ENCODE measurements at places on chromosomes 5 and 9. TPM values are rescaled to one million over a fixed set of nuclear protein-coding genes. Genes with fewer than 3 reads are reported as not detected.

DNA sequence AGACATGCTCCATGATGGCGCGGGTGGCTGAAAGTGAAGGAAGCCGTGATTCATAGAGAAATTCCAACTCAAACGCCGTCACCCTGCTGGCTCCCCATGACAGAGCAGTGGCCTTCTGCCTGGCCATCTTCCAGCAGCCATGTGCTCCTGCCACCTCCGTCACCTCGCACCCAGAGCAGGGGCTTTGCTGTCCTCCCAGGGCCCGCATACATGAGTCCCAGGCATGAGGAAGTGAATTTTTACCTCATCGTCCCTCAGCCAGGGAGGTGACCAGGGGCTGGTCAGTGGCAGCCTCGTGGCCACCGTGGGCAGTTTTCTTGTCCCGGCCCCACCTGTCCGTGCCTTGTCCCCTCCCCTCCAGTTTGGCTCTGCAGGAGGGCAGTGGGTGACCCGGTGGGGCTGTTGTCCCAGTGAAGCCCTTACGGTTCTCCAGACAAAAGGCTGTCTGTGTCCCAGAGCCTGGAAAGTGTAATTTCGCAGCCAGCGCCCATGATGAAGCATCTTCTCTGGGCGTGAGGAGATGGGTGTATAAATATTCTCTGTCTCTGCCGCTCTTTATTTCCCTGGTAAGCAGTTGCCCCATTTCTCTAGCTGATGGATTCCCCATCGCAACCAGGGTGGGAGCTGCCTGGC, 124.0 kb upstream of the LMX1B start:
- no peak for DNase-seq

GRCh38 chr9:94300470-94301301, 27.8 kb downstream of the NUTM2F start:
- DNase-seq = no peak

GRCh38 chr5:141560725-141561483, 57.9 kb downstream of the DIAPH1 start:
- peak; percentile 94 for DNase-seq

DNA sequence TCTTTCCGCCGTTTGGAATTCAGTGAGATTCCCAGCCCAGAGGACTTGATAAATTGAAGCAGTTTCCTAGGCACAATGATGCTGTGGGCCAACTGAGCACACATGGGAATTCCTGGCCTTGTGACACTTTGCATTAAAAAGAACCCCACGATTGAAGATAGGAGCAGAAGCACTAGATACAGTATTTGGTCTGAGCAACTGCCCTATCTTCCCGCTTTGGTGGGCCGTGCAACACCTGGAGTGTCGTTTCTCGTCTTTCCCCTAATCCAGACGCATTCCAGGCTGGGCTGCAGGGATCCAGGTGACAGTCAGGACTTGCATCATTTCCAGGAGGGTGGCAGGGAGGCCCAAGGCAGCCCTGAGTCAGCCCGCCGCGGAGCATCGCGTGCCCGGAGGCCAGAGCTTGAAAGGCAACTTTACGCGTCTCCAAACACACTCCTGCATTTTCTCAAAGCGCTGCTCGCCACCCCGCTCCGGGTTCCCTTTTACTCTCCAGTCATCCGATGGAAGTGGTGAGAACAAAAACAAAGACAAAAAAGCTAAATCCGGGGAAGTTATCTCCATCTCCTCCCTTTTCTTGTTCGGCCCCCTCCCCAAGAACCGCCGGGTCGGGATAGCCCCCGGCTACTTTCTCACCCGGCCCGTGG, 753 bp upstream of the STC2 start:
- DNase-seq = peak; percentile 51

DNA sequence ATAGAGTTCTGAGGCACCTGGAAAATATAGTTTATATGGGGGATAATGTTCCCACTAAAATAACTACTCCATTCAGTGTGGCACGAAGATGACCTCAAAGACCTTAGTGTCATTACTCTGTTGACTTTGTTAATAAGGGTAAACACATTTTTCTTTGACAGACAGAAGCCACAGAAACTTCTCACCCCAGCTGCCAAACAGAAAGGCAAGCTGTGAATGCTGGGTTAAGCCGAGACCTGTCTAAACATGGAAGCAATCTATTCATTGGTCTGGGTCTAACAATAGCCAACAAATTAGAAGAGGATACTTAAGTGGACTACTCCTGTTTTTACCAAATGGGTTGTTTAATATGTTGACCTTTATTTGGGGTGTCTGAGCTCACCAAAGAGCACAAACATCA, 171.4 kb downstream of the TLE1 start:
- no peak for DNase-seq

GRCh38 chr5:144179226-144179625, 8.6 kb downstream of the KCTD16 start:
- no peak for DNase-seq

Gene LCN9
- not detected for polyA plus RNA-seq

Gene CARTPT
- 20.2 TPM for polyA plus RNA-seq

Gene SLC25A2
- 0.15 TPM for polyA plus RNA-seq

Gene AQP3
- polyA plus RNA-seq = 1.6 TPM

Gene GALNT12
- 2.6 TPM for polyA plus RNA-seq

Gene TAF1L
- polyA plus RNA-seq = 0.09 TPM

Gene DDX46
- 54.8 TPM for polyA plus RNA-seq

All from spinal cord (tissue), 10 donors.